ENCODE measurements at places on chromosomes 6 and 20. TPM values are rescaled to one million over a fixed set of nuclear protein-coding genes. Genes with fewer than 3 reads are reported as not detected.

The NUP153 gene
- 22.2 TPM for total RNA-seq

The ULBP1 gene
- 0.06 TPM for total RNA-seq

The BANF2 gene
- total RNA-seq: not detected

The LTB gene
- total RNA-seq: not detected

The LYRM2 gene
- 22.7 TPM for total RNA-seq

The KCNG1 gene
- total RNA-seq: 2.8 TPM

The NKAPL gene
- 1.1 TPM for total RNA-seq

The IFT52 gene
- 15.3 TPM for total RNA-seq

The SLC17A4 gene
- not detected for total RNA-seq

The PNPLA1 gene
- not detected for total RNA-seq

The OLIG3 gene
- not detected for total RNA-seq

The SEL1L2 gene
- not detected for total RNA-seq

The TBX18 gene
- total RNA-seq: 21.2 TPM

The PI3 gene
- total RNA-seq: not detected

The SLC22A16 gene
- total RNA-seq: 0.39 TPM

The AK9 gene
- 1.7 TPM for total RNA-seq

The SULF2 gene
- 30.5 TPM for total RNA-seq

The RSPH9 gene
- not detected for total RNA-seq

The HLA-DOA gene
- total RNA-seq: not detected

The SLC22A3 gene
- 6.3 TPM for total RNA-seq

The NR2E1 gene
- total RNA-seq: not detected

The OR2W1 gene
- not detected for total RNA-seq

The SLC13A3 gene
- 2.5 TPM for total RNA-seq

The BNIP5 gene
- total RNA-seq: not detected

The ANGPT4 gene
- total RNA-seq: 0.05 TPM

The ABHD16B gene
- total RNA-seq: not detected

The ADGRG6 gene
- 0.06 TPM for total RNA-seq

The SPTLC3 gene
- total RNA-seq: 13.9 TPM

The CALHM4 gene
- not detected for total RNA-seq
